Nasal cavity respiratory epithelium epithelial cell of viscerocranial mucosa (primary cell): ENCODE measurements at places on chromosomes 11 and 22. TPM values are rescaled to one million over a fixed set of nuclear protein-coding genes. Genes with fewer than 3 reads are reported as not detected.

Gene SDHD
- 140 and 215 TPM in 2 replicates for total RNA-seq

Gene RPL3
- total RNA-seq: 3,457 and 4,846 TPM in 2 replicates

Gene DUSP8
- total RNA-seq: 1.6 and 1.7 TPM in 2 replicates

Gene ASCL2
- 0.21 and 1.0 TPM in 2 replicates for total RNA-seq

Gene CASP5
- 0.50 and 1.0 TPM in 2 replicates for total RNA-seq

Gene APOL6
- total RNA-seq: 8.9 and 40.9 TPM in 2 replicates

Gene SLC6A5
- not detected in 2 replicates for total RNA-seq

Gene PGR
- total RNA-seq: not detected in 2 replicates

Gene ACRV1
- total RNA-seq: not detected in 2 replicates

Gene PLEKHB1
- total RNA-seq: 0.21 TPM in 1 of 2 replicates, not detected in the other

Gene CPSF7
- 15.0 and 24.6 TPM in 2 replicates for total RNA-seq

Gene WBP2NL
- total RNA-seq: 0.34 and 0.57 TPM in 2 replicates

Gene VPREB1
- total RNA-seq: not detected in 2 replicates

Gene PPARA
- total RNA-seq: 16.4 and 16.7 TPM in 2 replicates

Gene SLC15A3
- total RNA-seq: under 0.01 and 0.85 TPM in 2 replicates

Gene CRYBB1
- total RNA-seq: not detected in 2 replicates

Gene SCUBE2
- total RNA-seq: under 0.01 and 0.07 TPM in 2 replicates

Gene GRIA4
- under 0.01 TPM in 1 of 2 replicates, not detected in the other for total RNA-seq

Gene PITPNM1
- 22.9 and 32.5 TPM in 2 replicates for total RNA-seq

Gene PHOX2A
- total RNA-seq: not detected in 2 replicates

Gene COMMD9
- 8.5 and 24.8 TPM in 2 replicates for total RNA-seq

Gene OR4D9
- not detected in 2 replicates for total RNA-seq

Gene GVQW3
- under 0.01 and 0.57 TPM in 2 replicates for total RNA-seq

Gene TSPAN4
- total RNA-seq: 21.7 and 32.5 TPM in 2 replicates

Gene DCHS1
- total RNA-seq: under 0.01 and 0.21 TPM in 2 replicates

Gene KRTAP5-10
- not detected in 2 replicates for total RNA-seq

Gene CEP126
- total RNA-seq: 1.0 and 1.7 TPM in 2 replicates

Gene AMPD3
- 8.0 and 11.6 TPM in 2 replicates for total RNA-seq

Gene SYT8
- total RNA-seq: 0.68 and 10.0 TPM in 2 replicates

Gene NLRP10
- 1.6 and 6.8 TPM in 2 replicates for total RNA-seq

Gene MS4A15
- not detected in 2 replicates for total RNA-seq

Gene TUBA8
- total RNA-seq: under 0.01 and 0.21 TPM in 2 replicates

Gene ARHGEF17
- total RNA-seq: 3.8 and 13.0 TPM in 2 replicates

Gene LRRC4C
- total RNA-seq: not detected in 2 replicates

Gene MPZL2
- total RNA-seq: 48.2 and 140 TPM in 2 replicates

Gene PEX16
- total RNA-seq: 27.6 and 61.2 TPM in 2 replicates

Gene APOA1
- total RNA-seq: not detected in 2 replicates

Gene P2RY2
- total RNA-seq: 3.8 and 30.9 TPM in 2 replicates

Gene ANO9
- total RNA-seq: 4.4 and 15.9 TPM in 2 replicates

Gene C1QTNF6
- total RNA-seq: 2.7 and 6.8 TPM in 2 replicates

Gene AASDHPPT
- 70.1 and 80.5 TPM in 2 replicates for total RNA-seq

Gene GNAZ
- 0.14 TPM in 1 of 2 replicates, not detected in the other for total RNA-seq

Gene OR10A3
- not detected in 2 replicates for total RNA-seq

Gene INS
- total RNA-seq: not detected in 2 replicates

Gene OR8G1
- total RNA-seq: not detected in 2 replicates

Gene CHST1
- 0.14 and 1.7 TPM in 2 replicates for total RNA-seq

Gene MN1
- total RNA-seq: 2.4 and 10.4 TPM in 2 replicates

Gene CCDC89
- total RNA-seq: 0.14 TPM in 1 of 2 replicates, not detected in the other

Gene DTX4
- 1.7 and 14.5 TPM in 2 replicates for total RNA-seq

Gene VPS37C
- 12.0 and 13.2 TPM in 2 replicates for total RNA-seq

Gene DEPDC7
- total RNA-seq: 2.7 and 3.1 TPM in 2 replicates

Gene PHLDA2
- total RNA-seq: 9.9 and 22.9 TPM in 2 replicates

Gene OR51E2
- not detected in 2 replicates for total RNA-seq

Gene PARVA
- total RNA-seq: 9.9 and 21.5 TPM in 2 replicates

Gene NAV2
- total RNA-seq: 13.0 and 37.7 TPM in 2 replicates

Gene ANKK1
- 0.68 and 2.3 TPM in 2 replicates for total RNA-seq
